HAP-1 (cell line): ENCODE measurements at places on chromosomes 6 and 20.
A peak's percentile ranks its signal among the peaks of the same experiment; 100 is the strongest.

DNA sequence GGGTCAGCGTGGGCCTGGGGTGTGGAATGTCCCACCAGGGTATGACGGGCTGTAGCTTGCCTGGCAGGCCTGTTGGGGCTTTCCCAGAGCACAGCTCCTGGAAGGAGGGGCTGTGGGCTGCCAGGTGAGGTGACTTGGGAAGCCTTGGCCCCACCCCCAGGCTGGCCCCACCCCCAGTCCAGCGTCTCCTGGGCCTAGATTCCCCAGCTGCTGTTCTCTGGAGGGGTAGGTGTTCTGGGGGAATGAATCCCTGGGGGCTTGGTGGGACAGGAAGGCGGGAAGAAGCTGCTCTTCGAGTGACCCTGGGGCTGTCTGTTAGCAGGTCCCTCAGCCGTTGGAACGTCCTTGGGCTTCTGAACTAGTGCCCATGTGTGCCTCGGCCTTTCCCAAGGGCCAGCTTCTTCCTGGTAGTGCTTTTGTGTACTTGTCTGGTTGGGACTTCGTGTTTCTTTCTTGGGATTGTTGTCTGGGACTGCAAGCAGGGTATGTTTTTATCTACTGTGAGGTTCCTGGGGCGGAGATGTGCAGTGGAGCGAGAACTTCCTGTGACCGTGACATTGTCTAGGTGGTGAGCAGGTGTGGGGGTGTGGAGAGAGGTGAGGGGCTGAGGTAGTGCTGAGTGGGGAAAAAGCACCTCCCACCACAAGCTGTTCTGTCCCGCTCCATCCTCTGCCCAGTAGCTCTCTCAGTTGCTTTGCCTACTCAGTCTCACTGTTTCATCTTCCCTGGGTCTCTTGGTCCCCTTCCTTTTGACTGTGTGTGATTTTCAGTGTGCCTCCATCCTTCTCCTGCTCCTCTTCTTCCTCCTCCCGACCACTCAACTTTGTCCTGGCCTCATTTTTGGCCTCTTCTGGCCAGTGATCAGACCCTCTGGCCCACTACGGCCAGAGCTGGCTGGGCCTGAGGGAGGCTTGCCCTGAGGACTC is 1.3 kb upstream of the DDR1 start:
- peak; percentile 35 for DNase-seq

GRCh38 chr6:56292505-56293181 is 45.3 kb upstream of the COL21A1 start:
- DNase-seq: peak; percentile 58

DNA sequence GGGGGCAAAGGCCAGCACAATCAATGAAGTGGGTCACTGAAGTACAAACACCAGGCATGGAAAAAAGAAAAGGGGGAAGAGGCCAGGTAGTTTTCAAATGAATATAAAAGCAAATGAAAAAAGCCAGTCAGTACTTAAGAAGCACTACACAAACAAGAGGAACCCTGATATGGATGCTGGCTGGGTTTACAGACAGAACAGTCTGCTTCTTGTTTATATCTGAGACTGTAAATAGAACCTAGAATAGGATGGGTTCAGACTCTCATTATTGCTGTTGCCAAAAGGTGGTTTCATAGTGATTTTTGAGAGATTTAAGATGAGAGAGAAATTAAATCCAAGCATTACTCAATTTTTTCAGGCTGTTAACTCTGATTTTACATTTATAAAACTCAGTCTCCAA is 24.1 kb downstream of the USP45 start:
- no peak for DNase-seq

- no peak for DNase-seq
These were observed 44.3 kb downstream of the OR2B2 start for GRCh38 chr6:27867945-27868300.

DNA sequence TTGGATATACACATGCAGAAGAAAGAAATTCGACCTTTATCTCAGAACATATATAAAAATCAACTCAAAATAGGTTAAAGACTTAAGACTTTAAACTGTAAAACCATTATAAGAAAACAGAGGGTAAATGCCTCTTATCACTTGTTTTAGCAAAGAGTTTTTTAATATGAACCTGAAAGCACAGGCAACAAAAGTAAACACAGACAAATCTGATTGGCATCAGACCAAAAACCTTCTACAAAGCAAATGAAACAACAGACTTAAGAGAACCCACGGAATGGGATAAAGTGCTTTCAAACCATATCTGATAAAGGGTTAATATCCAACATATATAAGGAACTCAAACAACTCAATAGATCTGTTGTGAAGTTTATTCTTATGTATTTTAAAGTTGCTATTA is 309.9 kb upstream of the OPRM1 start:
- no peak for DNase-seq

DNA sequence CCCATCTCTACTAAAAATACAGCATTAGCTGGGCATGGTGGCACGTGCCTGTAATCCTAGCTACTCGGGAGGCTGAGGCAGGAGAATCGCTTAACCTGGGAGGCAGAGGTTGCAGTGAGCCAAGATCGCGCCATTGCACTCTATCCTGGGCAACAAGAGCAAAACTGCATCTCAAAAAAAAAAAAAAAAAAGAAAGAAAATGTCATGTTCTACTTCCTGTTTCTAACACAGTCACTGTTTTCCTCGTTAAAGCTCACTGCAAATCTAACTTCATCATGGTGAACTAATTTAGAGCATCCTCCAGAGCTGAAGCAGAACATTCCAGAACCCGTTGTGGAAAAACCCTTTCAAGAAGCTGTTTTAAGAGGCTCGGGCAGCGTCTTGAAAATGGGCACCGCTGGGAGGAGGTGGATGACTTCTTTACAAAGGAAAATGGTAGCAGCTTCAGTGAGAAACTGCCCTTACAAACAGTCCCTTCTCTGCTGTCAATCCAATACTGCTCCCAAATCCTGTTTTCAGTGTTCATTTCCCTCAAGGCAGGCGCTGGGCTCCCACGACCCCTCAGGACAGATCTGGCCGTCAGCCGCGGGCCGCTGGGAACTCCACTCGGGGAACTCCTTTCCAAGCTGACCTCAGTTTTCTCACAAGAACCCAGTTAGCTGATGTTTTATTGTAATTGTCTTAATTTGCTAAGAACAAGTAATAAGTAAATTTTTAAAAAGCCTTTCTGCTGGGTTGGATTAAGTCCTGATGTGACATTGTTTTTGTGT is 12.5 kb downstream of the CTSZ start:
- DNase-seq: no peak

- no peak for DNase-seq
These were observed 327.3 kb downstream of the HACE1 start for GRCh38 chr6:104532462-104532861.
